ENCODE measurements at places on chromosomes 1 and 21.

- DNase-seq = no peak
Measured at GRCh38 chr1:176884286-176884685, 280.2 kb downstream of the ASTN1 start.

DNA sequence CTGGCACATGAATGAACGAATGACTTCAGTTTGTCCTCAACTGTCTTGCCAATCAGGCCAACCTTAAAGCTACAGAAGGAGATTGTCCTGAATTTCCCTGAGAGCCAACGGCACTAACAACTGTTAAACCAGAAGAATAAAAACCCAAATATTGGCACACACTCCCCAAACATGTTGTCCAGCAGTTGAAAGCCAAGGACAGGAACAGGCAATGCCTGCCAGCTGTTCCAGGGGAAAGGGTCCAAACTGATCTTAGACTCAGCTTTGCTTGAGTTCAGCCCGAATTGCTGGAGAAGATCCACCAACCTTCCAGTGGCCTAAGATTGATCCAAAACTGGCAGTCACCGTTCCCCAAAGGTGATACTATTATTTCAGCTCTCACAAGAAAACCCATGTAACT is 22.4 kb upstream of the AHCTF1 start:
- no peak for DNase-seq

- DNase-seq = no peak
Measured at GRCh38 chr1:225572422-225572821, 80.5 kb downstream of the ENAH start.

DNA sequence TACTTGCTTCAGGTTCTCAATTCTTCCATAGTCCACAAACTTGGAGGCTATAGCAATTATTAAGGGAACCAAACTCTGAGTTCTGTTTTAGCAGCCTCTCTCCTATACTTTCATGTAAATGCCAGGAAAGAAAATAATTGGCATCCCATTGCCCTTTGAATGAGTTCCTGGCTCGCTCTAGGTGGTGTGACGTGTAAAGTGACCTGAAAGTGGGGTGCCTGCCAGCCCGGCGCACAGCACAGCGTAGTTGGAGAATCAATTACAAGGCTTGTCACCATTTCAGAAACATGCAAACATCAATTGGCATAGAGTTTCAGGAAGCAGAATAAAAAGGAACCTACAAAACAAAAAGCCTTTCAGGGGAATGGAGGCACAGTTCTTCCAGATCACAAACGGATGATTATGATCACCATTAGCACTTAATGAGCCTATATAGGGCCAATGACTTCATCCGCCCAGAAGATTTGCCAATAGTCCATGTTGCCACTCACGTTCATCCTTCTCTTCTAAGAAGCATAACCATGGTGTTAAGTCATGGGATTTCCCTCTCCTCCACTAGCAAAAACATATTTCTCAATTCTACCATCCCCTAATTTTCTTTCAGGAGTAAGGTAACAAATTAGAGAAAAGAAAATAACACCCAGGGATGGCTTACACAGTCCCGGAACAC is 354.6 kb upstream of the ADGRL2 start:
- no peak for DNase-seq

GRCh38 chr1:27397110-27397509 is 4.7 kb downstream of the GPR3 start:
- no peak for DNase-seq

DNA sequence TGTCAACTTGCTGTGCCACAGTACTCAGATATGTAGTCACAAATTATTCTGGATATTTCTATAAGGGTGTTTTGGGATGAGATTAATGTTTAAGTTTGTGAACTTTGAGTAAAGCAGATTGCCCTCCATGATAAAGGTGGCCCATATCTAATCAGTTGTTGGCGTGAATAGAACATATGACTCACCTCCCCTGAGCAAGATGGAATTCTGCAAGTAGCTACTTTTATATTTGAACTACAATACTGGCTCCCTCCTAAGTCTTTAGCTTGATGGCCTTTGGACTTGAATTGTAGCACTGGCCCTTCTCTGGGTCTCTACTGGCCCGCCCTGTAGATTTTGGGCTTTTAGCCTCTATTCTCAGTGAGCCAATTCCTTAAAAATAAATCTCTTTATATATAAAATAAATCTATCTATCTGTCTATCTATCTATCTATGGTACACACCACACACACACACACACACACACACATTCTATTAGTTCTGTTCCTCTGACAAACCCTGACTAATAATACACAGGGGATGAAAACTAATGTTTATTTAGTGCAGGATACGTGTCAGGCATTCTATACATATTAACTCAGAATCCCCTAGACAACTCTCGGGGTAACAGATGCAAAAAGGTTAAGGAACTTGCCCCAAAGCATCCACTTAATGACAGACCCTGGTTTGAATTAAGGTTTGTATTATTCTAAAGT is 37.9 kb upstream of the PDC start:
- DNase-seq = no peak

GRCh38 chr1:12342401-12343003 is 112.7 kb downstream of the VPS13D start:
- no peak for DNase-seq

DNA sequence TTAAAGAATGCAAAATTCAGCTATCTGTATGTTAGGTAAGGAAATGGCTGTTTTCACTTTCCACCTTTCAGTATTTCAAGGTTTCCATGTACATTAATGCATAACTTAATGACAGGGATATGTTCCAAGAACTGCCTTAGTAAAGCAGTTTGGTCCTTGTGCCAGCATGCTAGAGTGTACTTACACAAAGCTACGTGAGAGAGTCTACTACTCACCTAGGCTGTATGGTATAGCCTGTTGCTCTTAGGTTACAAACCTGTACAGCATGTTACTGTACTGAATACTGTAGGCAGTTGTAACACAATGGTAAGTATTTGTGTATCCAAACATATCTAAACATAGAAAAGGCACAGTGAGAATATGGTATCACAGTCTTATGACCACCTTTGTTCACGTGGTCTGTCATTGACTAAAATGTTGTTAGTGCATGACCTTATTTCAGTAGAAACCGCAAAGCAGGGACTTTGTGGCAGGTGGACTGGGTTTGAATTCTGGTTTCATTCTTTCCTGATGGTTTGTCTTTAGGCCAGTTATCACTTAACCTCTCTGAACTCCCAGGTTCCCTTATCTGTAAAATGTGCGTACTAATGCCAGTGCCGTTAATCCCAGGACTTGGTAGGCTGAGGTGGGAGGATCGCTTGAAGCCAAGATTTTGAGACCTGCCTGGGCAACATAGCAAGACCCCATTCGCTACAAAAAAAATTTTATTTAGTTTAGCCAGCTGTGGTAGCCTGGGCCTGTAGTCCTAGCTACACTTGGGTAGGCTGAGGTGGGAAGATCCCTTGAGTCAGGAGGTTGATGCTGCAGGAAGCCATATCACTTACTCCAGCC is 4.9 kb downstream of the SMYD2 start:
- DNase-seq = no peak

- no peak for DNase-seq
Measured at GRCh38 chr1:91706140-91706957, 179.6 kb downstream of the TGFBR3 start.

Data from T follicular helper cell (primary cell).